ENCODE measurements at places on chromosomes 7 and 10. TPM values are rescaled to one million over a fixed set of nuclear protein-coding genes. Genes with fewer than 3 reads are reported as not detected.

The CCNY gene
- 64.5 TPM for total RNA-seq

The WIPF3 gene
- total RNA-seq: 0.95 TPM

The STEAP1B gene
- 1.5 TPM for total RNA-seq

The MSS51 gene
- 2.7 TPM for total RNA-seq

The SYT15 gene
- total RNA-seq: 34.5 TPM

The FRAT1 gene
- 15.1 TPM for total RNA-seq

The ACSM6 gene
- not detected for total RNA-seq

The PRKAR2B gene
- total RNA-seq: 10.3 TPM

The MRPS33 gene
- total RNA-seq: 34.6 TPM

The SPDYE11 gene
- not detected for total RNA-seq

The UPF2 gene
- 21.0 TPM for total RNA-seq

The CPVL gene
- 49.4 TPM for total RNA-seq

The SEMA3D gene
- 8.0 TPM for total RNA-seq

The PDE6C gene
- total RNA-seq: not detected

The PPP2R2D gene
- total RNA-seq: 30.0 TPM

The NPC1L1 gene
- 0.21 TPM for total RNA-seq

The MYOZ1 gene
- 2.9 TPM for total RNA-seq

The EN2 gene
- not detected for total RNA-seq

The A1CF gene
- total RNA-seq: not detected

The ZNF804B gene
- total RNA-seq: not detected

The TRPV6 gene
- total RNA-seq: 0.21 TPM

The TEX36 gene
- total RNA-seq: not detected

The CTBP2 gene
- total RNA-seq: 73.0 TPM

The ANKRD1 gene
- total RNA-seq: 47.5 TPM

The CPXM2 gene
- total RNA-seq: 6.3 TPM

The FAM241B gene
- 5.0 TPM for total RNA-seq

The ARMH3 gene
- total RNA-seq: 38.6 TPM

The PDK4 gene
- total RNA-seq: 243 TPM

The C10orf62 gene
- not detected for total RNA-seq

The UCN3 gene
- total RNA-seq: 0.53 TPM

The RBP3 gene
- not detected for total RNA-seq

The PRF1 gene
- 29.5 TPM for total RNA-seq

The DDC gene
- 3.0 TPM for total RNA-seq

The SH2D4B gene
- total RNA-seq: 1.4 TPM
